ENCODE measurements at places on chromosomes 3 and 15. TPM values are rescaled to one million over a fixed set of nuclear protein-coding genes. Genes with fewer than 3 reads are reported as not detected.
A peak's percentile ranks its signal among the peaks of the same experiment; 100 is the strongest.

The HRG gene
- not detected for total RNA-seq

The SEC22A gene
- total RNA-seq = 21.8 TPM

The CCDC13 gene
- total RNA-seq = 0.64 TPM

The MAGI1 gene
- 38.6 TPM for total RNA-seq

The NPAP1 gene
- total RNA-seq = 0.14 TPM

The GPR149 gene
- total RNA-seq = not detected

The C2CD4A gene
- not detected for total RNA-seq

- DNase-seq = no peak
These were observed 6.6 kb upstream of the ZNF148 start for GRCh38 chr3:125381743-125382142.

DNA sequence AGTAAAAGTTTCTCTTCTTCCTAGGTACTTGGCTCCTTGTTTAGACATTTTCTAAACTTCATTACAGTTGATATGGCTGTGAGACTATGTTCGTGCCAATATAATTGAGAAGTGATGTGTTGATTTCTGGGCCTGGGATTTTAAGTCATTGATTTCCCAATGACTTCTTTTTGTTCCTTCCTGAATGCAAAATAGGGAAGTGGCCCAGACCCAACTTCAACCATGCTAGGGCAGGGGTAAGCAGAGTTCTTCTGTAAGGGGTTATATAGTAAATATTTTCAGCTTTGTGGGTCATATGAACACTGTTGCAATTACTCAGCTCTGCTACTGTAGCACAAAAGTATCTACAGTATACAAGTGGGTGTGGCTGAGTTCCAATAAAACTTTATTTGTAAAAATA is 320.1 kb upstream of the WNT5A start:
- no peak for DNase-seq

DNA sequence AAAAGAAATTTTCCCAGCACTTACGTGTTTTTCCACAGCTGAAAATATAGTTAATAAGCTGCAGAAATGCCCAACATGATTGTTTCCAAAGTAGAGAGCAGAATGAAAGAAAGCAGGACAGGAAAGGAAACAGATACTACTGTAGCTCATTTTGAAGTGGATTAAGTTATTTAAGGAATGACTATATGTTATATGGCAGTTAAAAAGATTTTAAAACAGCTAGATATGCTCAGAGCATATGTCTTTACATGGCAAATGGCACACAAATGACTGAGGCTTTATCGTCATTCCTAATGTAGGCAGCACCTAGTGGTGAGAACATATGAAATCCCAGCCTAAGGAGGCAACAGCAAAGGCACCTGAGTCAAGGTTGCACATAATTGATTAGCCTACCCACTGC is 106.6 kb upstream of the SEMA6D start:
- DNase-seq = no peak

DNA sequence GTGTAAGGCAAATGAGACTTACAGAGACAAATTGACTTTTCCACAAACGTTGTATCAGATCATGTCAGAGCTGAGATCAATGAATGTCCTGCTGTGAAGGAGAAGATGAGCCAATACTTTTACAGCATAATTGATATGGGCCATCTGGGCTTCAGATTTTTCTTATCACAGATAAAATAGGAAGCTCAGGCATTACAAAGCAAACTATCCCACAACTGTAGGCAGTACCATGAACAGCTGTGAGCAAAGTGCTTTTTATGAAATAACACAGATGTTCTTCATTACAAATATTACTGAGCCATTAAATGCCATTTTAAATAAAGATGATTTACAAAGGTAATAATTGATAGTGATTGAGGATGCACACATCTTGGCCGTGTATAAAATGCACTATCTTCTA is 852.3 kb downstream of the OTOL1 start:
- no peak for DNase-seq

DNA sequence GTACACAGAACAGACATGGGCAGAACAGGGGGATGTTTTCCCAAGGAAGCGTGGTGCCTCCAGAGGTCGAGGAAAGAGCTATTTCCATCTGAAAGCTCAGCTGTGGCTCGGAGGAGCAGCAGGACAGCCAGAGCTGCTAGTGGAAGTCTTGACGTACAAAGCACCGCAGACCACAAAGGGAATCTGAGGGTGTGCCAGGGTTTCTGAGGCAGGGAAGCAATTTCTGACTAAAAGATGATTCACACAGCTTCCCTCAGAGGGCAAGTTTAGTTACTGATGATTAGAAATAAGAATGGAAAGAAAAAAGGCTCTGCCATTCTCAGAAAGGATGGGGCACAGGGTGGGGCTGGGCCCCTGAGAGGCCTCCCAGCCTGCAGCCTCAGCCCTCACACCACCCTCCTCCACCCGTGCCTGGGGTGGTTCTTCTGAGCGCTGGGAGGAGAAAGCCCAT is 45.8 kb upstream of the SEC13 start:
- DNase-seq = no peak

DNA sequence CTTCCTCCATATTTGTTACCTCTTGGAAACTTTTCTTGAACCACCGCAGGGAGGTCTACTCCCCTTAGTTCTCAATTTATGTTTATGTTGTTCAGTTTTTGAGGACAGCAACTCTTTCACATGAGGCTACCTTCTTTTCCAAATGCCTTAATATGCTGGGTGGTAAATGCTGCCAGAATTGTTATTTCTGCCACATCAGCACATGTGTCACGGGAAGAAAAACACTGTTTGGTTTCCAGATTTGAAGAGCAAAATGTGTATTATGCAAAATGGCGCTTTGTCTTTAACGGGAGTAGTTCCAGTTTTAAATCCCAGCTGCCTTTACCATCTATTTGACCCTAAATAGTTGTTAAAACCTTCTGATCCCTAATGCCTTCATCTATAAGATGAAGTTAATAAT is 606.2 kb upstream of the TBL1XR1 start:
- no peak for DNase-seq

- peak; percentile 89 for DNase-seq
These were observed 13.2 kb downstream of the NR1I2 start for GRCh38 chr3:119794971-119795612.

DNA sequence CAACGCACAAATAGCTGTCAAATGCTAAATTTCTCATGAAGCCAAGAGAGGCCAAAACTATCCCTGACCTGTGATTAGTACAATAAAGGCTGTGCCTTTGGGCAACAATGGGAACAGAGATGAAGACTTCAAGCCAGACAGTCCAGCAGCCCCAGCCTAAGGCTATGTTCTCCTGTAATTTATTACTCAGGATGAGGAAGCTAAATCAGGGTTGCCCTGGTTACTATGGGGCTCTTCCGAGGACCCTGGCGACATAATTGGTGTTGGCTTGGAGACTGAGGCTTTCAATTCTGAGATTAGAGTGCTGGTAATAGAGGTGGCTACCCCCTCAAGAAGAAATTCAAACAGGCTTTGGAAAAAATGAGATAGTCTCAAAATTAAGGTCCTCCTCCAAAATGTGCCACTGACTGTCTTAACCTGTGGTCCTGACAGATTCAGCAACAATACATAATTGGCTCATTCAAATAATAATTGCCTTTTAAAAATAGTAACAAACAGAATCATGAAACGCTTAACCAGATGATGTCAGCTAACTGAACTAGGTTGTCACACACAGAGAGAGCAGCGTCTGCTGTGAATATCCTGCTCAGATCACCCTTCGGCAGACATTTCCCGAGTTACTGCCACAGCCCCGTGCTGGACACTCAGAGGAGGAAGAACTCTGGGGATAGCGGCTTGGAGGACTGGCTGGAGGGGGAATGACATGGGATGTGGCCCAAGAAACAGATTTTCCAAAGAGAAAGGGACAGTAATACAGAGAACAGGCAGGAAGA is 43.0 kb downstream of the NSMCE3 start:
- DNase-seq = no peak

DNA sequence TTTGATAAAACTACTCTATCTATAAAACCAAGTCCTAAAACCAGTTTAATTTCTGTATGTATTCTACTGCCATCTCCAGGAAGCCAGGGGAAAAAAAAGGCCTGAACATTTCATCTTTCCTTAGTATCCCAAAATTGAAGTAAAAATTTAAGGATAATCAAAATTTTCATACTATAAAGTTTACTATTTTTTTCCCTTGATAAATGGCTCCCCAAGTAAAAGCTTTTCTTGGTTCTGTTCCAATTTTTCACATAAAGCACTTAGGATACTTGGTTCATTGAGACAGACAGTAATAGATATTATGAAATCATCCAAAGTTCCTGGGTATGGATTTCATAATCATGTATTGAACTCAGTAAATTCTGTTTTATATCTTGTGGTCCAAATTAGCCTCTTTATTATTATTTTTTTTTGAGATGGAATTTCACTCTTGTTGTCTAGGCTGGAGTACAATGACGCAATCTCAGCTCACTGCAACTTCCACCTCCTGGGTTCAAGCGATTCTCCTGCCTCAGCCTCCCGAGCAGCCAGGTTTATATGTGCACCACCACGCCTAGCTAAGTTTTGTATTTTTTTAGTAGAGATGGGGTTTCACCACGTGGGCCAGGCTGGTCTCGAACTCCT is 34.5 kb downstream of the ICE2 start:
- no peak for DNase-seq
